ENCODE measurements at places on chromosomes 5 and 9. TPM values are rescaled to one million over a fixed set of nuclear protein-coding genes. Genes with fewer than 3 reads are reported as not detected.

DNA sequence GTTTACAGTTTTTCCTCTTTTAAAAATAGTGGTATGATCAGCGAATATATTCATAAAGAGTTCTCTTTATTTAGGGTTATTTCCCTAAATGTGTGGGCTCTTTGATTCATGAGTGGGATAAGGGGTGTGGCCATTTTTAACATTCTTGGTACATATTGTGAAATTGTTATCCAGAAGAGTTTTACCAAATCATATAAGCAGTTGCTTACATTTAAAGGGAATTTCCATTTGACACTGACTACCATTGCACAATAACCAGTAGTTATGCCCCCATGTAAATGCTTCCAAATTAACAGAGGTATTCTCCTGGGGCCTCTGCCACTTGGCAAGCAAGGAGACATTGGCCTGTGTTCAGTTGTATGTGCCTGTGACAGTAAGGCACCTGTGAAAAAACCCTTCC, 27.2 kb downstream of the SLC25A48 start:
- no peak for DNase-seq

DNA sequence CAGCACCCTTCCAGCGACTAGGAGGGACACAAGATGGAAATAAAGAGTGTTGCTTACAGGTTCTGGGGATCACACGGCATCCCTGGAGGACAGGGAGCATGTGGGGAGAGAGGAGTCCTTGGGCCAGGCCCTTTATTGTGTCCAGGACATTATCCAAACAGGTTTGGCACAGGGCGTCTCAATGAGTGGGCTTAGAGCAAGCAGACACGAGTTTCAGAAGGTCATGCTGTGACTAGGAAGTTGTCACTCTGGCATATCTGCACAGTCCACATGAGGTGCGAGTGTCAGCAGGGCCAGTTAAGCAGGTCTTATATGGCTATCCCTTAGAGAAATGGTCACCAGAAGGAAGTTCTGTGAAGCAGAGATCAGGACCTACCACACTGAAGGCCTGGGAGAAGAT, 174.5 kb upstream of the OTULINL start:
- DNase-seq, result no peak

FAT2 gene
- polyA plus RNA-seq, result 0.49 TPM

GRCh38 chr5:72015103-72015548, 92.1 kb upstream of the MAP1B start:
- DNase-seq, result peak; percentile 13

DNA sequence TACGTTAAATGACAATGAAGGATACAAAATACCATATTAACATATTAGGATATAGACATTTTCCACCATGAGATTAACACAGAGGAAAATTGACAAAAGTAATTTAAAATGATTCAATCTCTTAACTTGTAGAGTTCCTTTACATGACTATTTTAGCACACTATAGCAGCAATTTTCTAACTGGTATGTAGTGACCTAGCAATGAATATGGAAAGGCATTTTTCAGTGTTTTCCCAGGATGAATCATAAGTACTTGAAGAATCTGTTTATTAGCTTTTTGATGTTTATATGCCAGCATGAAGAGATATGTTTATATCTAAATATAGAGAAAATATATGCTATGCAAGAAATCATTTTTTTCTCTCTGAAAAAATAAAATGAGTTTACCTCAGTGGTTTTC, 782.5 kb upstream of the CDH10 start:
- DNase-seq, result no peak

SNCB gene
- polyA plus RNA-seq, result 0.16 TPM

PFN3 gene
- polyA plus RNA-seq, result not detected
